Activated T-cell treated with anti-CD3 and anti-CD28 coated beads, Interleukin-2, amount 50 U/mL, for 4 hours (primary cell): ENCODE measurements at places on chromosomes 5 and 9.

- DNase-seq: no peak
Observed at GRCh38 chr9:80899208-80899607, 790.1 kb downstream of the TLE1 start.

GRCh38 chr5:39469176-39469575 is 44.4 kb upstream of the DAB2 start:
- DNase-seq: no peak

- DNase-seq: no peak
Observed at GRCh38 chr5:104247260-104247659, 684.7 kb upstream of the NUDT12 start.

DNA sequence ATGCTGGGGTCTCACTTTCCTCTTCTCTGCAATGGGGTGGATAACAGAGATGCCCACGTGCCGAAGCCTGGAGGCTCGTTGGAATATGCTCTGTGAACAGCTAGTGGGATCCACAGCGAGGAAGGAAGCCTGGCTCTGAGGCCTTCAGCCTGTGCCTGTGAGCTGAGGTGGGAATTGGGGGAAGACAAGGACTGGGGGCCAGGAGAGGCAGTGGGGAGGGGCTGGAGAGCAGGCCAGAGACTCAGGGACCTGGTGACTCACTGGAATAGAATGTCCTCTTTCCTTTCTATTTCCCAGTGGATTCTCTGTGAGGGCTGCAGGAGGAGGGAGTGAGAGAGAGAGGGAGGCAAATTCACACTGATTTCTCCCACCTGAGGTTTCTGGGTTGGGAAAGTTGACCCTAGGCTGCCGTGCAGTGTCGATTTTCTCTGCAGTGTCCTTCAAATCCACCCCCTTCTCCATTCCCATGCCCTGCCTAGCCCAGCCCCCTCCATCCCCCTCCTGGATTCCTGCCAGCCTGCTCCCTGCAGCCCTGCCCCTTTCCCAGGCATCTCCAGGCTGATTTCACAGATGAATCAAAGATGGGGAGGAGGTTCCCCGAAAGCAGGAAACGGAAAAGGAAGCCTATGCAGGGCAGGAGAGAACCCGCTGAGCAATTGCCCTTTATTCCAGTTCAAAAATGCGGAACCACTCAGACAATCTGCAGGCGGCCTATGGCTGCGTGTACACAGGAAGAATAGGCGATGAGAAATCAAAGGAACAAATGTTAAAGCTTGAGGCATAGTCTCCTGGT is 1.4 kb upstream of the SPAAR start:
- no peak for DNase-seq

- no peak for DNase-seq
Observed at GRCh38 chr5:10580531-10581423, 16.9 kb downstream of the ANKRD33B start.

DNA sequence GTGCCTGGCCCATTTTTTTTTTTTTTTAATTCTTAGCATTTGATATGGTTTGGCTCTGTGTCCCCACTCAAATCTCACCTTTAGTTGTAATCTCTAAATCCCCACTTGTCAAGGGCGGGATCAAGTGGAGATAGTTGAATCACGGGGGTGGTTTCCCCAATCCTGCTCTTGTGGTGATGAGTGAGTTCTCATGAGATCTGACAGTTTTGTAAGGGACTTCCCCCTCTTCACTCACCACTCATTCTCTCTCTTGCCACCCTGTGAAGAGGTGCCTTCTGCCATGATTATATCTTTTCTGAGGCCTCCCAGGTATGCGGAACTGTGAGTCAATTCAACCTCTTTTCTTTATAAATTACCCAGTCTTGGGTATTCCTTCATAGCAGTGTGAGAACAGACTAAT is 27.2 kb downstream of the NDUFAF2 start:
- DNase-seq: peak; percentile 20

- no peak for DNase-seq
Observed at GRCh38 chr5:133863857-133864585, 104.4 kb downstream of the C5orf15 start.

- DNase-seq: no peak
Observed at GRCh38 chr5:97735209-97735608, 552.2 kb upstream of the RIOK2 start.

GRCh38 chr5:178403351-178403750 is 170.7 kb upstream of the PHYKPL start:
- DNase-seq: no peak

DNA sequence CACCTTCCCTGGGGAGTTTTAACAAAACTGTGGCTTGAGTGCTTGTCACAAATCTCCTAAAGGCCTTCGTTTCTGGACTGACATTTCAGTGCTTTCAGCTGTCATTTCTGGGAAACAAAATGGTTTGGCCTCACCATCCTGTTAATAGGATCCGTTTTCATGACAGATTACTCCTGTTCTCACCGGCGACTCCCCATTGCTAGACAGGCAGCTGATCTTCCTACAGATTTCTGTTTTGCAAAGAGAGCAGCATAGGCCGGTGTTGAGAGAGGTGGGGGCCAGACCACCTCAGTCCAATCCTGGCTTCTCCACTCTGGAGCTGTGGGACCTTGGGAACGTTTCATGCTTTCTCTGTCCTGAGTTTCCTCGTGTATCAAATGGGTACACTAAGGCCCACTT is 75.5 kb upstream of the OTULINL start:
- no peak for DNase-seq

GRCh38 chr5:4868140-4868735 is 271.9 kb upstream of the ADAMTS16 start:
- no peak for DNase-seq

- DNase-seq: no peak
Observed at GRCh38 chr9:16223074-16223871, 647.2 kb downstream of the BNC2 start.

DNA sequence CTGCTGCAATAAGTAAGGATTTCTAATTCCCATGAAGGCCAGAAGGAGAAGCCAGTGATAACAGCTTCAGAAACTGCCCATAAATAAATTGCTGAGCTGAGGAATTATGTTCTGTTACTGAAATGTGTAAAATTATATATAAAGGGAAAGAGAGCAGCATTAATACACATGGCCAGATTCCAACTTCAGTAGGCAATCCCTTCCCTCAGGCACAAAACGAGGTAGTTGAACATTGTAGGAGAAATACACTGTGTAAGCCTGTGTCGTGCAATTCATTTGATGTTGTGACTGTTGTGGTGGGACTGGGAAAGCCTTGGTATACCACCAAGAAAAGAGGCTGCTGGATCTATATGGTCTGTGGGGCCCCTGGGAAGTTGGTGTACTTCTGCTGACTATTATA is 192.9 kb downstream of the WDR70 start:
- no peak for DNase-seq

DNA sequence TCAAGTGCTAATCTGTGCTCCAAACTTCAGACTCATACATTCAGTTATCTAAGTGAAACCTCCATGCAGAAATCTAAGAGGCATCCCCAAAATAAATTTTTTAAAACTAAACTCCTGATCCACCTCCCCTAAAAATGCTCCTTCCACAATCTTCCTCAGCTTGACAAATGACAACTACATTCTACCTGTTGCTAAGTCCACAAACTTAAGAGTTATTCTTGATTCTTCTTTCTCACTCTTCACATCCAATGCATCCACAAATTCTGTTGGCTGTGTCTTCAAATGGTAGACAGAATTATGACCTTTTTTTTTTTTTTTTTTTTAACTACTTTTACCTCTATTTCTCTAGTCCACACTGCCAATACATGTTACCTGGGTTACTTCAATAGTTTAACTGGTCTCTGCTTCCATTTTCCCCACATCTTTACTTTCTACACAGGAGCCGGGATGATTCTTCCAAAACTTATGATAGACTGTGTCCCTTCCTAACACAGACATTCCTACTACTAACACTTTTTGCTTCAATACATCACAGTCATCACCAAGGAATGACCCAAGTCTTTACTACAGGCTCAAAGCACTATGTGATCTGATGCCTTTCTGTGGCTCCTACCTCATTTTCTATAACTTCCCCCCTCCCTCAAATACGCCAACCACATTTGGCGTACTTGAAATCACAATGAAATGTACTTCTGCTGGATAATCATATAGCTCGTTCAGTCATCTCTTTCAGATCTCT is 143.6 kb downstream of the PDE4D start:
- no peak for DNase-seq
